ENCODE measurements at places on chromosomes 2 and 18.

- DNase-seq, result no peak
These were observed 206.7 kb downstream of the ZFP36L2 start for GRCh38 chr2:43019536-43020183.

DNA sequence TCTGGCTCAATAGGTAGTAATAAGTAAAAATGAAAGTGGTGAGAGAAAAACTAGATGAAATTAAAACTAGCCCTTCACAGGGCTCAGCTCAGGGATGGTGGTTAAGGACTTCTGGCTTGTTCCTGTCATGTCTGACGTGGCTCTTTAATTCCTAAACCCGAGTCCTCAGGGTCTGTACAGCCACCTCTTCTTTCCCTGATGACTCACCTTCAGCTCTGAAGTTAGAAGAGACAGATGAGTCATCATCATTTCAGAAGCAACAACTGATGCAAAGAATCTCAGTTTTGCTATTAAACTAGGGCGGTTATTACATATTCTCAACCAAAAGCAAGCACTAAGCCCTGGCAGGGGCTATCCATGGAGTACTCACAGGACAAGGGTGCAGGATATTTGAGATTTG, 24.0 kb upstream of the ITGB6 start:
- DNase-seq, result peak; percentile 97

- DNase-seq, result peak; percentile 66
These were observed 82.1 kb downstream of the ZBTB7C start for GRCh38 chr18:48326901-48327675.

GRCh38 chr2:148586522-148587128, 57.9 kb upstream of the EPC2 start:
- DNase-seq, result no peak

GRCh38 chr2:63660060-63660459, 71.3 kb downstream of the MDH1 start:
- DNase-seq, result no peak

DNA sequence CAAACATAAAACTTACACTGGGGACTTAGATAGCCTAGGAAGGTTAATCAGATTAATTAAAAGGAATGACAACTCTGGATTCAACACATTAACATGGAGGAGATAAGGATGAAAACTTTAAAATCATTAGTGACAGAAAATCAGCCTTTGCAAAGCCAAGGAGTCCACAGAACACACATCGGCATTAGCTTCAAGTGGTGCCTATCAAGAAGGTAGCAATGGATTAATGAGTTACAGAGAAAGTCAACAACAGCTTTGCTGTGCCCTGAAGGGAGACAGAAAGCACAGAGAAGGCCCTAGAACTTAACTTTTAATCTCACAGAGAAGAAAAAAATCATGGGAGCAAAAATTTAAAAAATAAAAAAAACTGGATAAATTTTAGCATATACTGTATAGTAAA, 88.6 kb downstream of the KCNH7 start:
- DNase-seq, result no peak

GRCh38 chr18:75071484-75071785, 137.5 kb downstream of the PTGR3 start:
- DNase-seq, result no peak

- DNase-seq, result peak; percentile 55
These were observed 33.9 kb downstream of the RAB31 start for GRCh38 chr18:9741793-9742523.

DNA sequence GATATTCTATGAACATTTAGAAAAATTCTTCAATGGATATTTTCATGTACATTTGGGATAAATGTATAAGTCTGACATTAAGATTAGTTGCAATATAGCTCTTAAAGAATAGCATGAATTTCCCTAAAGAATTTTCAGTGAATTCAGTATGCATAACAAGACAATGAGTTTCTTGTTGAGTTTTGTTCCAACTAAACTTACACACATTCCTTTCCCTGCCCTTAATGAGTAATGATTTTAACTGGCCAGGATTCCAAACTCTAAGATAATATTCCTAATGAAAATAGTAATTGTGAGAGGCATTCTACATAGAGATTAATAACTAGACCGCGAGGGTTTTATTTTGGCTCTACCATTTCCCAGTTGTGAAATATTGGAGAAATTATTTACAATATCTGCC, 390.3 kb upstream of the GALNT5 start:
- DNase-seq, result peak; percentile 32

DNA sequence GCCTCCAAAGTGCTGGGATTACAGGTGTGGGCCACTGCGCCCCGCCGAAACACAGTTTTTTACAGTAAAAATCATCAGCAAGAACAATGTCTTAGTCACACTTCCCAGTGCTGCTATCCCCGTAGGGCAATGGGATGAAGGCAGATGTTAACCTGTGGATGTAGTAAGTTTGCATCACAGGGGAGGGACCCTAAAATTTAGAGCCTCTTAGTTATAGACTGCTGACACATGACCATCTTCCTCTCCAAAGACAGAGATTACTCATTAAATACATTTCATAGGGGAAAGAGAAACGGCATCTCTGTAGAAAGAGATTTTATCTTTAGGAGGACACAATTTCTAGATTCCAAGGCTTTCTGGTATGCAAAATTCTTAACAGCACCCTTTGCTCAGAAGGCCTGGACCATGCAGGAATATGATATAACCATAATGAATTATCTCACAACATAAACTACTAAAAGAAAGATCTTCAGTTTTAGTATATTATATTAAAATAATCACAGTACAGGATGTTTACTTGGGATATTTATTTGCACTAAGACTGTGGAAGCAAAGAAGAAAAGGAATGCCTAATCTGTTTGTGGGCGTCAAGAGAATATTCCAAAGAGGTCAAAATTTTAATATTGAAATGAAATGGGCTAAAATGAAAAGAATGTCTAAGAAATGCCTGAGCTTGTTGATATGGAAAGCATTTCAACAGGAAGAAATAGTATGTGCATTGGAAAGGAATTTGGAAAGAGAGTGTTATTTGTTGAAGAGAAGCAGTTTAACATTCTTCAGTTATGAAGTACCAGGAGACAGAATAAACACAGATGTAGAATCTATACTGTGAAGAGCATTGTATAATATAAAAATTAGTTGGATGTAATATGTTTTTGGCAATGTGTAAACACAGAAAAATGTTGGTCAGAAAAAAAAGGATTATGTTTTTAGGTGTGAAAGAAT, 1228.3 kb upstream of the CHAC2 start:
- DNase-seq, result peak; percentile 24

GRCh38 chr18:76518123-76518859, 23.2 kb upstream of the ZNF516 start:
- DNase-seq, result peak; percentile 37

GRCh38 chr18:23422751-23423418, 30.2 kb upstream of the RIOK3 start:
- DNase-seq, result peak; percentile 38

- peak; percentile 96 for DNase-seq
These were observed 48.2 kb upstream of the CTAGE1 start for GRCh38 chr18:22465859-22466457.

- DNase-seq, result no peak
These were observed 62.1 kb downstream of the LRRFIP1 start for GRCh38 chr2:237689336-237690131.

DNA sequence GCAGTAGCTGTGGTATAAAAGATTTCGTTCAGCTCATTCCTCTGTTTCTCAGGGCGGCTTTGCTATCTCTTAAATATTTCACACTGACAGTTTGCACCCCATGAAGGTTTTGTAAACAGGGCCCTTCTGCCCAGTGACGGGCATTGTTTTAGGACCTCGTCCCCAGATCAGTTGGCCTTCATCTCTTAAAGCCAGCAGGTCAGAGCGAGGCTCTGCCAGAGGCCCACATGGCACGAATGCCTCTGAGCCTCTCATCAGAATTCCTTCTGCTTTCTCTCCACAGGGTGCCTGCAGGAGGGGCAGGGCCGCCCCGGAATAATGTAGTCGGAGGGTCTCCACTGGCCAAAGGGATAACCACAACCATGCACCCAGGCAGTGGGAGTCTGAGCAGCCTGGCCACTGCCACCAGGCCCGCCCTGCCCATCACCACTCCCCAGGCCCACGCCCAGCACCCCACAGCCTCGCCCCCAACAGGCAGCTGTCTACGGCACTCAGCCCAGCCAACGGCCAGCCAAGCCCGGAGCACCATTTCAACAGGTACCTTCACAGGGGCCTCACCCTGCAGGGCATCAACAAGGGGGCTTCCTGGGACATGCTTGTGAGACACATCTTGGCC, 177.0 kb downstream of the SEPTIN10 start:
- no peak for DNase-seq

GRCh38 chr2:74000666-74001065, 16.0 kb downstream of the TET3 start:
- no peak for DNase-seq

DNA sequence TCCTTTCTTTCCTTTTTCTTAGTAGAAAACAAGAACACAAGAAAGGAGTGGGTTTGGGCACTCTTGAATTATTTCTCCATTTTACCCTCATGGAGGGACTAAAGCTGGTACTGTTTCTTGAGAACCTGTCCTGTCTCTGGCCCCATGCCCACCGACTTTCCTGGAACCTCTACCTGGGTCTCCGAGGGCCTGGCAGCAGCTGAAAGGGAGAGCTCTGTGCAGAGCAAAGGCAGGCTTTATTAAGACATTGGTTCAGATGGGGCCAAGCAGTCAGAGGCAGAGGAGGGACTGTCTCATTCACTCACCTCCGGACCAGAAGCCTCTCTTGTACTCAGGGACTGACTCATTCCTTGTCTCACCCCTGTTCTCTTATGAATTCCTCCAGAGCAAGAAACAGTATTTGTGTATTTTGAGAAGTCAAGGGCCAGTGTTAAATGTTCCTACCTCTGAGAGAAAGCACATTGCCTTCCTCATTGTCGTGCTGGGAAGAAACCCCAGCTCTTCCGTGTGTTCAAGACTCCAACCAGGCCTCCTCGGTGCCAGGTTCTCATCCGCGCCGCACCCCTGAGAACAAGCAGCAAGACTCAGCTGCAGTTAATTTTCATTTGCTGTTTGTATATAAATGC, 201.9 kb upstream of the NT5C1B start:
- peak; percentile 18 for DNase-seq
